ENCODE measurements at places on chromosomes 1 and 21. TPM values are rescaled to one million over a fixed set of nuclear protein-coding genes. Genes with fewer than 3 reads are reported as not detected.
A peak's percentile ranks its signal among the peaks of the same experiment; 100 is the strongest.

GRCh38 chr1:162844153-162844552, 16.8 kb downstream of the CCDC190 start:
- no peaks in the 10 kb centered on the region for H3K36me3 ChIP-seq
- H3K4me1 ChIP-seq, result no peaks in the 10 kb centered on the region
- no peak for DNase-seq
- no peaks in the 10 kb centered on the region for H3K27me3 ChIP-seq

DNA sequence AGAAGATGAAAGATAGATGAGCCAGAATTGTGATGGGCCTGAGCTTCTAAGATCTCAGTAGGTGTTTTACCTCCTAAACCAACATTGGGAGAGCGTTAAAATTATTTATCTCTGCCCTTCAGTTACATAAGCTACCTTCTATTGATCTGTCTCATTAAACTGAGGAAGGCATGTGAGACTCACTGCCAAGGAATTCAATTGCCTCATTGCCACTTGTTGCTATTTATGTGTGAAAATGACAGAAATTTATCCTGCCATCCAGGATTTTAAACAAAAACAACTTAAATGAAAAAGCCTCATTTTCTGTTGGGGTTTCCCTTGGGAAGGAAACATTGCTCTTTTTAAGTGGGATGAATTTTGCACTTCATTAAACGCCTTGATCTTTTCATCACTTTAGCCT, 78.7 kb upstream of the RUNX1 start:
- H3K4me3 ChIP-seq, result no peak overlapping the region
- H3K4me1 ChIP-seq, result no peaks in the 10 kb centered on the region
- DNase-seq, result no peak
- H3K36me3 ChIP-seq, result no peaks in the 10 kb centered on the region
- H3K27ac ChIP-seq, result no peak overlapping the region

DNA sequence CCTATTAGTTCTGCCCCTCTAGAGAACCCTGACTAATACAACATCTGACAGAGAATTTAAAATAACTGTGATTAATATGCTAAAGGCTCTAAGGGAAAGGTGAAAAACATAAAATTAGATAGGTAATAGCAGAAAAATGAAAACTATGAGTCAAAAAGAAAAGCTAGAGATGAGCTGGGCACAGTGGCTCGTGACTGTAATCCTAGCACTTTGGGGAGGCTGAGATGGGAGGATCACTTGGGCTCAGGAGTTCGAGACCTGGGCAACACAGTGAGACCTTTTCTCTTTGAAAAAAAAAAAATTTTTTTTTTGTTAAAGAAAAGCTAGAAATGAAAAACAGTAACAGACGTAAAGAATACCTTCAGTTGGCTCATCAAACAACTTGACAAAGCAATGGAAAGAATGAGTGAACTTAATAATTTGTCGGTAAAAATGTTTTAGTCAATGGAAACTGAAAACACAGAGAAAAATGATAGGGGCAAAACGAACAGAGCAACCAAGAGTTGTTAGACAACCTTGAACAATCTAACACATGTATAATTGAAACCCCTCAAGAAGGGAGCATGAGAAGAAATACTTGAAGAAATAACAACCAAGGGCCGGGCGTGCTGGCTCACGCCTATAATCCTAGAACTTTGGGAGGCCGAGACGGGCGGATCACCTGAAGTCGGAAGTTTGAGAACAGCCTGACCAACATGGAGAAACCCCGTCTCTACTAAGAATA, 132.9 kb upstream of the GFI1 start:
- no peak overlapping the region for H3K4me3 ChIP-seq
- no peak for DNase-seq
- no peak overlapping the region for H3K27ac ChIP-seq
- no peaks in the 10 kb centered on the region for H3K36me3 ChIP-seq
- H3K4me1 ChIP-seq, result no peaks in the 10 kb centered on the region

Gene CHRM3
- polyA plus RNA-seq, result 5.7 TPM

Gene CDC42BPA
- polyA plus RNA-seq, result 28.7 TPM

DNA sequence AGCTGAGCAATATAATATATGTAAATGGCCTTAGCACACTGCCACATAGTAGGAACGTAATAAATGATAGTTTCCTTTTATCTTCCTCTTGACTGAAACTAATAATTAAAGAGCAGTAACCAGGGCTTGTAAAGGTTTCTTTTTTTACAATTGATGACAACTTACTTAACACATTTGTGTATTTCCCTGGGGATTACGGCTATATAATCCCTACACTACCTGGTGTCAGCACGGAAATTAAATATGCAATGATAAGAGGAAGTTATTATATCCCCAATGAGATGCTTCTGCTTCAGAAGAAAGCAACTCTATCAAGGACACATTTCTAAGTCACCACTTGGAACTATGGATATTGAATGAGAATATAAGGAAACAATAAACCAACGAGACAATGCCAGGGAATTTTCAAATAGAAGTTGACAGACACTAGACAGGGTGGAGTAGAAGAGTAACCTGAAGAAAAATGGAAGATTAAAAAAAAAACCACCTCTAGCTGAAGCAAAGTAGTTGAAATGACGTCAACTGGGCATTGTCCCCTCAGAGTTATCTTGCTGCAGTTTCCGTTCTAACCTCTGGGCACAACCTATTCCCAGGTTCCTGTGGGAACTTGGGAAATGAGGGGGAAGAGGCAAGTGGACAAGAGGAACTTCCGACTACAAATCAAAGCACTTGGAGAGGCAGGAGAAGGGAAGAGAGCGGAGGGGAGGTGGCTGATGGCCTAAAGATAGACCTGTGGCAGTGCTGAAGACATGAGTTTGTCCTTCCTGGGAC, 66.5 kb downstream of the PLPP3 start:
- peaks cover 47% of the 10 kb centered on the region for H3K4me1 ChIP-seq
- no peak overlapping the region for H3K4me3 ChIP-seq
- no peak overlapping the region for H3K27ac ChIP-seq
- H3K27me3 ChIP-seq, result no peaks in the 10 kb centered on the region
- no peaks in the 10 kb centered on the region for H3K36me3 ChIP-seq

DNA sequence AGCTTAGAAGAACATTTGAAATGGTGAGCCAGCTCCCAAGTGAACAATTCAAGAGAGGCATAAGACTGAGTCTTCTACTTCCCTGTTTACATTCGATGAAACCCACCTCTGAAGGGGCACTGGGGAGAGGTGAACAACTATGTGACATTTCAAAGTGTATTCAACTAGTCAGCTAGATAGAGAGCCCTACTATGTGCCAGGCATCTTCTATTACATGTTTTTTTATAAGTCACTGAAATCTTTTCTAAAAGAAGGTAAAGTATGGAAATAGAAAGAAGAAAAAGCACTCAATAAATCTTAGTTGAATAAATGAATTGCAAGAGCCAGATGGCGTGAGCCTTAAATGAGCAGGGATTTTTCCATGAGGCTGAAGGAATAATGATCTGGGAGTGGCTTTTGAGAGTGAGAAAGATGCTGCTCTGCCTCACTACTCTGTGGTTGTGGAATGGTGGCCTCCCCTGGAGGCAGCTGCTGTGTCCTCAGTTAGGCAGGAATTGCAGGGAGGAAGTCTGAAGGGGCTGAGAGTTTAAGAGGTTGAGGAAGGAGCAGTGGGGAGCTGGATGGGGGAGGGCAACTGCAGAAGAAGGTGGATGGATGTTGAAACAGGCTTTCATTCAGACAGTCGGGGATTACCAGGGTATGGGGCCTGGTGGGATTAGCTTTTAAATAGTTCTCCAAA, 10.4 kb upstream of the PTPRF start:
- H3K4me3 ChIP-seq, result no peak overlapping the region
- peaks cover 5% of the 10 kb centered on the region for H3K27me3 ChIP-seq
- DNase-seq, result no peak
- H3K27ac ChIP-seq, result no peak overlapping the region
- H3K4me1 ChIP-seq, result peaks cover 13% of the 10 kb centered on the region

DNA sequence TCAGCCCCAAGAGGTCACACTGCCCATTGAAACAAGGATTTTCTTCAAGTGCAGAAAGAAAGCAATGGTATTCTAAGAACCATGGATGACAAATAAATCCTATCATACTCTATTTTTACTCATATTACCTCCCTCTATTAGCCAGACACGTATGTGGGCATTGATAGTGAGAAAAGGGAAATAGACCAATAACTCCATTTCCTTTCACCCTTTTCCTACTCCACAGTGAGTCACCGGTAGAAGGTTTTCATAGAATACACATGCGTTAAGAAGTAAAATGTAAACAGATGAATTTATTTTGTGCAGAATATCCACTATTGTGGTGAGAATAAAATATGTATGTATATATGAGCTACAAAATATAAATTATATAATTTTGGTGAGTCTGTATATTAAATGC, 568.9 kb upstream of the ADGRL4 start:
- H3K4me3 ChIP-seq, result no peak overlapping the region
- H3K36me3 ChIP-seq, result no peaks in the 10 kb centered on the region
- H3K27me3 ChIP-seq, result no peaks in the 10 kb centered on the region
- no peak for DNase-seq
- no peak overlapping the region for H3K27ac ChIP-seq
- H3K4me1 ChIP-seq, result no peaks in the 10 kb centered on the region

Gene CR1L
- not detected for polyA plus RNA-seq

DNA sequence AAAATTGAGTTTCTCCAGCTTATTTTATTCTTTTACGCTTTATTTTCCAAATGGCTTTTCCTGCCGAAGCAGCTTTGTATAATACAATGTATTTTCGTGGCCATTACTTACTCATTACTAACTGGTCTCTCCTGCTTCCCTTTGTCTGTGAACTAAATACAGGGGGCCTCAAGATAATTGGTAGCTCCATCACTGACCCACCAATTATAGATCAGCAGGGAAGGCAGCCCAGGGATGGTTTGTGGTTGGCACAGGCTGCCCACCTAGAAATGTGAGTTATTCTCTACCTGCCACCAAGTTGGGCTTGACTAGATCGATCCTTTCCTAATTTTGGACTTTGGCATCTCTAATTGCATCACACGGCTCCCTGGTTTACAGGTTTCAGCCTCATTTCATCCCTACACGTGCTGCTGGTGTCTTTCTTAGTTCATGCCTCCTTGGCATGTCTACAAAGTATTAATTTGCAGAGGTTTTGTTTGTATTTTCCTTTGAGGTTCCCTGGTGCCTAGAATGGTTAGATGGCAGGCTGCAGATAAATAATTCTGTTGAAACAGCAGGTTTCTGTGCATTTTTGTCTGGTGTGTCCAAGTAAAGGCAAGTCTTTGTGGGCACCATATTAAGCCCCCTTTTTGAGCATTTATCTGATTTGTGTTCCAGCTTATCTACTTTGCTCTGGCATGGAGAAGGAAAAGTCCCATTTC, 35.2 kb downstream of the PEX14 start:
- H3K4me3 ChIP-seq, result no peak overlapping the region
- DNase-seq, result no peak
- H3K4me1 ChIP-seq, result peaks cover 19% of the 10 kb centered on the region
- no peaks in the 10 kb centered on the region for H3K36me3 ChIP-seq
- H3K27ac ChIP-seq, result no peak overlapping the region

Gene DPT
- 8.2 TPM for polyA plus RNA-seq

DNA sequence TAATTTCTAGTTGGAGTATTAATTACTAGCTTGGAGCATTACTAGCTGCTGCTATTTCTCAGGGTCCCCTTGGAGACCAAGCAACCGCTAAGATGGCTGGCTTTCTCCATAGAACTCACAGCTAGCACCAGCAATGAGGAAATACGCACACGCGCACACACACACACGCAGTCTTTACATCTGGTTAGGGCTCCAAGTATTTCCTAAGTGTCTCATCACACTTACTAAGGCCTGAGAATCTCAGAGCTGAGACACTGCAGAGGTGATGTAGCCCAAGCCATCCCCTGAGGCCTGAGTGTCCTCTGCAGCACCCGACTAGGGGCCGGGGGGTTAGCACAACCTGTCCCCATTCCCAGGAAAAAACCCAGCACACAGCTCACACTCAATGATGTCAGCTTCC, 42.5 kb downstream of the ITPKB start:
- H3K27me3 ChIP-seq, result no peaks in the 10 kb centered on the region
- no peaks in the 10 kb centered on the region for H3K36me3 ChIP-seq
- no peaks in the 10 kb centered on the region for H3K4me1 ChIP-seq
- DNase-seq, result no peak
- H3K27ac ChIP-seq, result peak overlapping the region; percentile 15
- H3K4me3 ChIP-seq, result no peak overlapping the region

Gene TXLNA
- 41.2 TPM for polyA plus RNA-seq

GRCh38 chr1:43015269-43015668, 56.6 kb upstream of the SLC2A1 start:
- no peaks in the 10 kb centered on the region for H3K36me3 ChIP-seq
- H3K27me3 ChIP-seq, result no peaks in the 10 kb centered on the region
- DNase-seq, result no peak

Gene EXTL1
- polyA plus RNA-seq, result 1.6 TPM

DNA sequence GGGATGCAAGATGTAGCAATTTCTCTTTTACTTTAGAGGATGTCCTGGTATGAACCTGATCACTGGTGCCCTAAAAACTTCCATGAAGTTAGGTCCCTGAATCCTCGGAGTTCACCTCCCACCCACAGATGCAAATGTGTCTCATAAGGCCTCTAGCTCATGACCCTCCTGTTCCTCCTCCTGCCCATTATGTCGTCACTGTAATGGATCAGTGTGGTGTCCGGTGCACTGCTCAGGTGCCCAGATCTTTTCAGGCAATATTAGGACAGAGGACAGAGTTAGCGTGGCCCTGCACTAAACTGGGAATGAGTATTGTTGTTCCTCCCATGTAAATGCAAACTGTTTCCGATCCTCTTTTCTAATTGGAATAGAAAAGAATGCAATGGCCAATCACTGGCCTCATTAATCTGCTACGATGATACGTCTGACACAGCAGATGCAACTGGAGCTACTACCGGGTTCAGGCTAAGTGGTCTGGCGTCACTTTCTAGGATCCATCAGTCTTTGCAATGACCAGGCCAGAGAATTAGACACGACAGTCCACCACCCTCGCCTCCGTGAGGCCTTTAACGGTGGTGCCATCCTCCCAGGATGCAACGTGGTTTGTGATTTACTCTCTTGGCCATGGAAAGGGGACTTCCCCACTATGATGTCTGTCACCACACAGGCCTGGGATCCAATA, 3.4 kb upstream of the COL6A2 start:
- H3K27me3 ChIP-seq, result peaks cover 5% of the 10 kb centered on the region
- no peak overlapping the region for H3K27ac ChIP-seq
- no peak overlapping the region for H3K4me3 ChIP-seq
- DNase-seq, result no peak

DNA sequence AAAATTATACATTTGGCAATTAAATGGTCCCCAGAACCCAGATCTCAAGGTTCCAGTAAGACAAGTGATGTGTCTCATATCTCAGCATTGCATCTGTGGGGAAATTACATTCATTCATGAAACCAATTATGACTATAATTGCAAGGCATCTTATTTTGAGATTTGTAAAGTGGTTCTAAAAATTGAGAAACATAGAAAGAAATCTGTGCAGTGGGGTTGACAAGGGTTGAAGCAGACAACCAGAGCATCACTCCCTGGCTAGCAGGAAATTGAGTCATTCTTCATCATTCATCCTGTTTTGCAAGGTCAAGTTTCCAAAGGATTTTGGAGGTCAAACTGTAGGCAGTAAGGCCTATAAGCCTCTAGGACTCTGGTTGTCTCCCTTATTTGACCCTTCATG, 25.1 kb upstream of the MROH9 start:
- no peaks in the 10 kb centered on the region for H3K4me1 ChIP-seq
- H3K36me3 ChIP-seq, result no peaks in the 10 kb centered on the region
- no peaks in the 10 kb centered on the region for H3K27me3 ChIP-seq
- no peak overlapping the region for H3K4me3 ChIP-seq

Gene FAM78B
- 0.77 TPM for polyA plus RNA-seq

- peaks cover 10% of the 10 kb centered on the region for H3K4me1 ChIP-seq
- peak overlapping the region; percentile 46 for H3K27ac ChIP-seq
- no peaks in the 10 kb centered on the region for H3K36me3 ChIP-seq
- H3K27me3 ChIP-seq, result no peaks in the 10 kb centered on the region
Measured at GRCh38 chr1:234495231-234495990, 16.4 kb upstream of the TARBP1 start.

GRCh38 chr1:158516966-158517365, 37.2 kb downstream of the OR6Y1 start:
- no peaks in the 10 kb centered on the region for H3K36me3 ChIP-seq
- H3K4me3 ChIP-seq, result no peak overlapping the region
- H3K4me1 ChIP-seq, result no peaks in the 10 kb centered on the region
- no peak for DNase-seq
- no peaks in the 10 kb centered on the region for H3K27me3 ChIP-seq
- no peak overlapping the region for H3K27ac ChIP-seq

Data from hepatocyte (in vitro differentiated cells).